ENCODE measurements at places on chromosomes 7 and 10.

GRCh38 chr7:41899823-41900433, 197.0 kb upstream of the INHBA start:
- DNase-seq = no peak

- DNase-seq = peak; percentile 24
These were observed 1.3 kb downstream of the THSD7A start for GRCh38 chr7:11830582-11831155.

DNA sequence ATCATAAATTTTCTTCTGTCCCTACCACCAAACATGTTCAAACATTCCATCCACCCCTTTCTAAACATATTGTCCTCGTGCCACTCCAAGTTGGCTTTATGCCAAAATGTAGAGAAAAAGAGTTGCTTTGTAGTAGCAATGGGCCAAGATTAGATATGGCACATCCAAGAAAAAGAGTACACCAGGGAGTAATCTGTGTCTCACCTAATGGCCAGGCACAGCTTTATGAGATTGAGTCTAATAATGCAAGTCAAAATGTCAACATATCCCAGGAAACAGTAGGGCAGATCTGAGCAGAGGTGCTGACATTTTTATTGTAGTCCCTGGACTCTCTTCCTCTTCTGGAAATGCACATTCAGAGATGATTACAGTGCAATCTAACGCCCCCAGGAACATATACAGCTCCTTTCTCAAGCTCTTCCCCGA, 5.7 kb upstream of the OR6V1 start:
- DNase-seq = no peak

DNA sequence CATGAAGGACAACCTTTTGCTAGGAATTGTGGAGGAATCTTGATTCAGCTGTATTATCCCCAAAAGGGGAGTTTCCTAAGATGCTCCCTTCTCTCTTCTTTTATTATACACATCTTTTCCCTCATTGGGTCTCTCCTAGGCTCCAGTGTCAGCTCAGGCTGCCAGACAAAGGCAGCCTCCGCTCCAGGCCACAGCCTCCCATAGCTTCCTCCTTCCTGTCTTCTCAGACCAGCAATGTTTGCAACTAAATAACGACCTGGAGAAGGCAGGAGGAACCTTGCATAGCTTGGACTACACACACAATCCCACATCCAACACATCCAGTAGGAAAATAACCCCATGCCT, 12.3 kb downstream of the SFXN3 start:
- DNase-seq = no peak

- DNase-seq = no peak
These were observed 152.4 kb downstream of the IMMP2L start for GRCh38 chr7:111409714-111410422.

- DNase-seq = no peak
These were observed 89.4 kb downstream of the TBXAS1 start for GRCh38 chr7:139918480-139918879.

Data from GM20000 (cell line).